ENCODE measurements at places on chromosomes 12 and 14. TPM values are rescaled to one million over a fixed set of nuclear protein-coding genes. Genes with fewer than 3 reads are reported as not detected.
A peak's percentile ranks its signal among the peaks of the same experiment; 100 is the strongest.

DNA sequence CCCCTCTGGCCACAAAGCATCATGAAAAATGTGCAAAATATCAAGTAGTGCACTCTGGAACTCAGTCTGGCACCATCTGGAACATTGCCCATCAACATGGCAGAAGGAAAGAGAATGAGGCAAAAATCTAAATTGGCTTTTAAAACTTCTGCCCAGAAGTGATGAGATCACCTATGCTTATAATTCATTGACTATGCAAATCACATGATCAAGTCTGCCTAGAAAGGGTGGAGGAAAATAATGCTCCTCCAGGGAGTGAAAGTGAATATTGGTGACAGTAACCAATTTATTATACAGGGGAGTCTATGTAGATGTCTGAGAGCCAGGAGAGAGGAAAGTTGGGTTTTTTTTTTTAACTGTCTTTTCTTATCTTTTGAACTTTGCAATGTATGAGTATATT lies 73.3 kb upstream of the HIF1A start:
- DNase-seq, result no peak

The GLT8D2 gene
- not detected for total RNA-seq

The CMA1 gene
- total RNA-seq, result not detected

The ALX1 gene
- not detected for total RNA-seq

The RNU4-1 gene
- 1,910 TPM for total RNA-seq

- DNase-seq, result no peak
Observed at GRCh38 chr14:99824776-99825175, 31.6 kb downstream of the EML1 start.

The ESRRB gene
- 0.10 TPM for total RNA-seq

- DNase-seq, result no peak
Observed at GRCh38 chr12:110744151-110744571, 1.5 kb upstream of the PPP1CC start.

GRCh38 chr14:69500736-69501135 lies 16.2 kb downstream of the PLEKHD1 start:
- no peak for DNase-seq

- DNase-seq, result no peak
Observed at GRCh38 chr12:6551063-6551461, 4.8 kb downstream of the IFFO1 start.

The GUCY2C gene
- not detected for total RNA-seq

The SPIC gene
- not detected for total RNA-seq

The CCDC198 gene
- total RNA-seq, result not detected

GRCh38 chr12:76144245-76144549 lies 59.7 kb upstream of the NAP1L1 start:
- no peak for DNase-seq

DNA sequence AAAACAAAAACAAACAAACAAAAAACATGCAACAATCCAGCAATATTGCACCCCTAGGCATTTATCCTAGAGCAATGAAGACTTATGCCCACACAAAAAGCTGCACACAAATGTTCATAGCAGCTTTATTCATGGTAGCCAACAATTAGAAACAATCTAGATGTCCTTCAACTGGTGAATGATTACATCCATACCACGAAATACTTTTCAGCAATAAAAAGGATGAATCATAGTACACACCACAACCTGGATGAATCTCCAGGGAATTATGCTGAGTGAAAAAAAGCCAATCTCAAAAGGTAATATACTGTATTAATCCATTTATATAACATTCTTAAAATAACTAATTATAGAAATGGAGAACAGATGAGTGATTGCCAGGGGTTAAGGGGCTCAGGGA lies 14.5 kb upstream of the GPR162 start:
- no peak for DNase-seq

DNA sequence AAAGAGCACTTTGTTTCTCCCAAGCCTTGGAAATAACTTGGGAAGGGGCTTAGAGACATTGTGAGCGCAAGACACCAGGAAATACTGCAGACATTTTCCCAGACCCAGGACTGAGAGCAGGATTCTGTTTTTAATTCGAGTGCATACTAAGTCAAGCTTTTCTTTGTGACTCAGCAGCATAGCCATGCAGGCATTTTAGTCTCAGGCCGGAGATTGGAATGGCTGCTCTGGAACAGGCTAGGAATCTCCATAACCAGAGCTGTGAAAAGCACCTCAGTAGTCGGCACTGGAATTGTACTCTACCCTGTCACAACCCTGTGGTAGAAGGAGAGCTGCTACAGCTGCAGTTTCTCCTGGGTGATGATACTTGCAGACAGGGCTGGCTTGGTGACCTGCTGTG lies 28.9 kb upstream of the GARIN6 start:
- no peak for DNase-seq

The OAS2 gene
- total RNA-seq, result 331 TPM

DNA sequence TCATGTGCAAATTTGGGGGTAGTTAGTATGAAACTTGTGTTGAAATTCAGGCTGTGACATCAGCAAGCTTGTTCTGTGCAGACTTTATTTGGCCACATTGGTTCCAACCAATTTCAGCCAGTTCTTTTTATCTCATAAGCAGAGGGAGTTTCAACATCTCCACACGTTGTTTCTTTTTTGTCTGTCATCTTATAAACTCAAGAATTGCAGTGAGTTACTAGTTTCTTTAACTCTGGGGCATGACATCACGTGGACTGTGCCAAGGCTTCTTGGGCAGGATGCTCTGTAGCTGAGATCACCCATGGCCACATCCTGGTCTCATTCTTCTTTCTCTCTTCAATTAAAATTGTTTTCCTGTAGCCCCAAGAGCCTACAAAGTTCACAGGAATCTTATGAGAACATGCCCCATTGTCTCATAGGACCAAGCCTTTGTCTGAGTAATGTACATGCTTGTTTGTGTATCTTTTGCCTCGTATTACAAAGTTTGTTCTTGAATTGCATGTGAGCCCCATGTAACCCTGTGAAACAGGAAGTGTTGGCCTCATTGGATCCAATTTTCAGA lies 982.0 kb upstream of the TMEM132C start:
- no peak for DNase-seq

The EXOC3L4 gene
- total RNA-seq, result not detected

GRCh38 chr12:46382408-46382963 lies 9.9 kb upstream of the SLC38A2 start:
- no peak for DNase-seq

DNA sequence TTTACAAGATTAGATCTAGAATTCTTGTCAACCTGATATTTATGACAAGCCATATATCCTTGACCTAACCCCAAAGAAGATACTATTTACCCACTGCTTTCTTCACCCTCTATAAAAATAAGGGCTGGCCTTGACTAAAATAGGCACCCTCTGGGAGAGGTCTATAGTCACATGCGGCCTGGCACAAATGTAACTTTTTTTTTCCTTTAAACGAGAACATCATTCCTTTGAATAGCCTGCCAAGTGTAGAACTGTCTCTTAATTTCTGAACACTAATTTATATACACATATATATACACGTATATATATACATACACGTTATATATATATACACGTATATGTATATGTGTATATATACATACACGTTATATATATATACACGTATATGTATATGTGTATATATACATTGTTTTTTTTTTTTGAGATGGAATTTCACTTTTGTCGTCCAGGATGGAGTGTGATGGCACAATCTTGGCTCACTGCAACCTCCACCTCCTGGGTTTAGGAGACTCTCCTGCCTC lies 18.6 kb downstream of the PPTC7 start:
- DNase-seq, result no peak

- no peak for DNase-seq
Observed at GRCh38 chr14:105979446-105979845, 453.1 kb downstream of the TMEM121 start.

The SPX gene
- 0.88 TPM for total RNA-seq

DNA sequence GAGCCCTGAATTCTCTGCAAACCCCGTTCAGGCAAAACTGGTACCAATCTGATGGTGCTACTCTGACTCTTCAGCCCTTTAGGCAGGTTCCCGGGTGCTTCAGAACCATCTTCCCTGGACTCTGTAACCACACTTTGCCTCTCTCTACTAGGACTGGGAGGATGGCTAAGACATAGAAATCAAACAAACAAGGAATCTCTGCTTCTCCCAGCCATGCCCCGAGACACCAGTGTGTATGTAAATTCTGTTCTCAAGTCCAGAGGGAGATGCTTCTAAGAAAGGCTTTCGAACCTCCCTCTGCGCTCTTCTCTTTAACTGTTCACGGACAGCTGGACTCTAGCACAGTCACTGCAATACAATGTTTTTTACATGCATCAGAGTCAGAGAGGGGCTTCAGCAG lies 1.9 kb upstream of the KCNK10 start:
- no peak for DNase-seq

The PLEK2 gene
- total RNA-seq, result not detected

DNA sequence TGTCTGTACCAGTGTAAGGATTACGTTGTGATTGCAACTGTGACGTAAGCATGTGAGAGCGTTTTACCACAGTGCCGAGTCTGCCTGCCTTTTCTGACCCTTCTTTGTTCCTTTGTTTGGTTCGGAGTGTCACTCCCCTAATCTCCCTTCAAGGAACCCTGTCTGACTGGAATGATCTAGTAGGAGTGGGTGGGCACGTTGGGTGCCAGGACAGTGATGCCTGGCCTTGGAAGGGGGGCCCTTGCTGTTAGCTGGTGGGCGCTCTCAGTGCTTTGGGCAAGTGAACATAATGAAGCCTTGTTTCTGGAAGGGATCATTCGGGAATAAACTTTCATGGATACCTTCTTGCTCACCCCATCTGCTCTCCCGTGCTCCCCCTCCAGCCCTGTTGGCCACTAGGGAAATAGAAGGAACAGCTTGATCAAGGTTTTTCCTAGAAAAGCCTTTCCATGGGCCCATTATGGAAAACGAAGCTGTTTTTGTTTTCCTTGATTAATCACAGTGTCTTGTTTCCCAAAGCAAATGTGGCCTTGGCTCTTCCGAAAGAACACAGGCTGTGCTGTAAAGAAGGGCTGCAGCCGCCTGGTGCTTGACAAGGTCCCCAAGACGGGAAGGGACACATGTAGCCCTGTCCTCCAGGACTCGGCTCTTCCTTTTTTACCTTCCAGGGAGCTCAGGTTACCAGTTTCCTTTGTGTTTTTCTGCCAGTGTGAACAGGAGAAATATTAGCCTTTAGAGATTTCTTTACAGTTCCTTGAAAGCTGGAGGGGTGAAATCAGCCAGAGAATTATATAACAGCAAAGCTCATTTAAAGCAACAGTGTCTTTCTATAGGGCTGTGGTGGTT lies 215.5 kb downstream of the CRADD start:
- DNase-seq, result no peak

GRCh38 chr12:18141048-18141982 lies 51.3 kb upstream of the RERGL start:
- DNase-seq, result no peak

DNA sequence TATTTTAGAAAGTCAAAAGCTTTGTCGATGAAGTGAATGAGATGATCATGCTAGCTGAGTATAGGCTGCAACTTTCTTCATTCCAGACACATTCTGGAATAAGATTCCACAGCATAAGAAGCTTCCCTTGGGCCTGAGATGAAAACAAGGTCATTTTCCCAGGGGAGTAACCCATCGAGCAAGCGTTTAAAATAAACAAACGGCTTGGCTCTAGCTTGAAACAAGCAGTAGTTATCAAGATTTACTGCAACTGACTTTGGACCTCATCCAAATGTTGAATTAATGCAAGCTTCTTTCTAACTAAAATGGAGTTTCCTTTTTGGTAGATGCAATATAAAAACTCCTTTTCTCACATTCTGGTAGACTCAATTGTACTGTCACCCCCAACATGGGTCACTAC lies 23.0 kb downstream of the KCNJ8 start:
- DNase-seq, result no peak

GRCh38 chr14:65110525-65110924 lies 8.2 kb upstream of the MAX start:
- DNase-seq, result no peak

The MMP19 gene
- total RNA-seq, result not detected

GRCh38 chr14:95101736-95102679 lies 55.3 kb downstream of the DICER1 start:
- no peak for DNase-seq

DNA sequence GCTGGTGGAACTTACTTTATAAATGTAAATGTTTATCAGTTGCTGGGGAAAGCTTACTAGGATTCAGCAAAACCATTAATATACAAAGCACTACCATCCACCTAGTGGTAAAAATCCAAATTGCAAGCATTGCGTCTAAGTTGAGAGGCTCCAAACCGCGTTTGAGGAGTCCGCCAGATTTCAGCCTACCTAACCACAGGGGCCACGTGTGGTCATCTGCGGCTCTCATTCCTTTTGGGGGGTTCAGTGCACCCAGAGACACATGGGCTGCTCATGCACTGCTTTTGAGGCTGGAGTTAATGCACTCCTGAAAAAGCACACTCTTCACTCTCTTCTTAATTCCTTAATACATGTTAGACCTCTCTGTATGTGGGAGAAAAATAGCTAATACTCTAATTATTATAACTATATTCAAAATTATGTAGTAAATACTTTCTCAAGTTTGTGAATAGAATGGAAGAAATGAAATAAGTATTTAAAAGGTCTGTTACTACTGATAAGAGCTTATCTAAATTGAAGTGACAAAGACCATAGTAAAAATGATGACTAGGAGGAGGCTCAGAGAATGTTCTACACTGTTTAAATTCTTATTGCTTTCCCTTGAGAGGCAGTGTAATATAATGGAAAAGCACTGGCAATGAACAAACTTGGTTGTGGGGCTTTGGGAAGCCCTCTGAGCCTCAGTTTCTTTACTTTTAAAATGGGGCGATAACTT lies 41.4 kb upstream of the MANSC4 start:
- DNase-seq, result peak; percentile 33

The DNAI7 gene
- total RNA-seq, result not detected

- DNase-seq, result peak; percentile 45
Observed at GRCh38 chr12:55931780-55932550, 1.0 kb downstream of the DGKA start.

- DNase-seq, result no peak
Observed at GRCh38 chr14:76699939-76700590, 61.2 kb upstream of the VASH1 start.

DNA sequence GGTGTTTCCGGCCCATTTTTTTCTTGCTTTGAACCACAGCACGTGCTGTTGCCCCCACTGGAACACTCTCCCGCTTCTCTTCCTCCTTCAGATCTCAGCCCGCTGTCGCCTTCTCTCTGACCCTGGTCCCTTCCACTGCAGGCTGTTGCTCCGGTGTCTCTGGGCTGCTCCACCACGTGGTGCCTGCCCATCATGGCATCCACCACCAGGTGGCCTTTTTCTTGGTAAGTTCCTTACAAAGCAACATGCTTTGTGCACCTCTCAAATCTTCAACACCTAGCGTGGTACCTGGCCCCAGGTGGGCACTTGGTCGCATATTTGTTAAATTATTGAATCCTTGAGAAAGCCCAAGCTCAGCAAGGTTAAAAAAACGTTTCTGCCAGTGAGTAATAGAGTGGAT lies 19.1 kb downstream of the TUNAR start:
- DNase-seq, result no peak

The EFS gene
- total RNA-seq, result not detected

GRCh38 chr12:52871291-52872039 lies 22.7 kb upstream of the KRT78 start:
- DNase-seq, result no peak

- no peak for DNase-seq
Observed at GRCh38 chr12:129561304-129561703, 342.5 kb downstream of the TMEM132D start.

The AKAP5 gene
- total RNA-seq, result 0.88 TPM

Data from activated CD4-positive, alpha-beta memory T cell treated with anti-CD3 and anti-CD28 coated beads, Interleukin-2, amount 10 ng/mL, durations not matched to agents 7 days and 5 days (primary cell).